NCI-H1092 (cell line): ENCODE measurements at places on chromosomes 7 and 10.

GRCh38 chr7:2606539-2606936 lies 25.2 kb upstream of the TTYH3 start:
- DNase-seq = no peak

DNA sequence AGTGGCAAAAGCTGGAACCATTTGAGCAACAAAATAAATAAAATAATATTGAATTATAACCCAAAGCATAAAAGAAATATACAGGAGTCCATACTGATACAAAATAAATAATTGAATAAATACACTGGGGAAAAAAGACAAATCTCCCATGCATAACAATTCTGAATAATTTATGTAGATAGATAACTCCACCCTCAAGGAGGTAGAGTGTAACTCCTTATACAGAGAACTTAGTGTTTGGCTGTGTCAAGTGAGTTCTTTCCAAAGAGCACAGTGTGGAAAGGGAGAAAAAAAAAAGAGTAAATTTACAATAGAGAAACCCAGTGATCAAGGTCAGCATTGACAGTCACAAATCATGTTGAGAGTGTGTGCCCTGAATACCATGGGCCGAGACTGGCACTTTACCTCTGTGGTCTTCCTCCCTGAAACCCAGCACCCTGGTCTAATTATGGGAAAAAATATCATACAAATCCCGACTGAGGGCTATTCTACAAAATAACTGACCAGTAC lies 5.5 kb downstream of the PIK3AP1 start:
- DNase-seq = no peak

- no peak for DNase-seq
These were observed 39.1 kb downstream of the VWC2 start for GRCh38 chr7:49812534-49812933.

DNA sequence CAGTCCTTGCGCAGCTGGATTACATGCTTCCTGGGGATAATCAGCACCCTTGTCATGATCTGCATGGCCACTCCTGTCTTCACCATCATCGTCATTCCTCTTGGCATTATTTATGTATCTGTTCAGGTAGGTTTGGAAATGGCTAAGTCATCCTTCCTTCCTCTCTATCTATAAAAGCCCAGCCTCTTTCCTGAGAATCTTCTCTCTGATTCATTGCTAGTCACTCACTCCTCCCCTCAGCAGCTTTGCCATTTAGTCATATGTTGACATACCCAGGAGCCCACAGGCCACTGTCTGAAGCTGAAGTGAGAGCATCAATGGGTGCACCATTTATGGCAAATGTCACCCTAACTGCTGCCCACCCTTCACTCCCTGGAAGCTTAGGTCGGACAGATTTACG lies 52.0 kb downstream of the ABCC2 start:
- no peak for DNase-seq

GRCh38 chr10:17235136-17235535 lies 7.1 kb downstream of the VIM start:
- no peak for DNase-seq

GRCh38 chr10:50846753-50847152 lies 38.7 kb downstream of the A1CF start:
- DNase-seq = no peak

DNA sequence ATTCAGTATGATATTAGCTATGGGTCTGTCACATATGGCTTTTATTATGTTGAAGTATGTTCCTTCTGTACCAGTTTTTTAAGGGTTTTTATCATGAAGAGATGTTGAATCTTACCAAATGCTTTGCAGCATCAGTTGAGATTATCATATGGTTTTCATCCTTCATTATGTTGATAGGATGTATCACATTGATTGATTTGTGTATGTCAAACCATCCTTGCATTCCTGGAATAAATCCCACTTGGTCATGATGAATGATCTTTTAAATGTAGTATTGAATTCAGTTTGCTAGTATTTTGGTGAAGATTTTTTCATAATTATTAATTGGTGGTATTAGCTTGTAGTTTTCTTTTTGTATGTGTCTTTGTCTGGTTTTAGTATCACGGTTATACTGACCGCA lies 185.9 kb downstream of the MBL2 start:
- DNase-seq = no peak

GRCh38 chr7:148815612-148816011 lies 68.5 kb downstream of the EZH2 start:
- no peak for DNase-seq

- DNase-seq = no peak
These were observed 198.0 kb downstream of the TNS3 start for GRCh38 chr7:47383696-47384445.

DNA sequence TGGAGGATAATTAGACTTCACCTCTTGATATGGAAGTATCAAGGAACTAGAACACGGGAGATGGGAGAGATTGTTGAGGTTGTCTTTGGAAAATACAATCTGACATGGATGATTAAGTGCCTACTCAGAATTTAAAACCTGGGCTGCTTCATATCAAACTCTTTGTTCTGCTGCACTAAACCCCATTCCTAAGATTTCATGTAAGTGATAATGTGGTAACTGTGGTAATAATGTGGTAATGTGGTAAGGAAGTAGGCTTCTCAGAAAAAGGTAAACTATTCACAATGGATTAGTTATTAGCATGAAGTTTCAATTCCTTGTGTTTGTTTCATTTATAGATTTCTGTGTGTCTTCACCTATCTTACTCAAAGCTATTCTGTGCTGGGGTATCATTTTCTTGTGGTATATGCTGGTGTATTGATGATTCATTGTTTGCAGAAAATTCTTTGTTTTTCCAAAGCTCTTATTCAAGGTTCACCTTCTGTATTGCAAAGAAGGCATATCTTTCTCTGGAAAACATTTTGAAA lies 129.9 kb upstream of the TAC1 start:
- DNase-seq = no peak

DNA sequence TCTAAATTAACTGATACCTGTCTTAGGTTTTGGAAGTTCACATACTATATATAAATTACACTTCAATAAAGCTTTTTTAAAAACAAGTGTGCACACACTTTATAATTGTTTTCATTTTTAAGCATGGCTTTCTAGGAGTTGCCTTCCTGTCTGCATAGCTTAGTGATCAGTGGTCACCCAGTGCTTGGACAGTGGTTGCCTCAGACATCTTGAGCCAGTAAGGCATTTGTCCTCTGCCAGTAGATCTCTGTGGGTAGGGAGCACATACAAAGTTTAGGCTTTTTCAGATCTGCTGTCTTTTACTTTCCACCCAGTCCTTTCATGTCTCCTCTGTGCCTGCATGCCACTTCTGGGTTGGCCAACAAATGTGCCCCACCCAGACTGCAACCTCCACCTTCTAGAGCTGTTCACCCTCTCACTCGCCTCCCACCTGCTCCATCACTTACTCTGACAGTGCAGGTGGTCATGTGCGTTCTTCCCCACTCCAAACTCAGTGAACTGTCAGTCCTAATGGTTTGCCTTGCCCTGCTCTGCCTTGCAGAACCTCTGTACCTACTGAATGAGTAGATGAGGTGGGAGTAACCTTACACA lies 31.7 kb downstream of the TPST1 start:
- DNase-seq = no peak

DNA sequence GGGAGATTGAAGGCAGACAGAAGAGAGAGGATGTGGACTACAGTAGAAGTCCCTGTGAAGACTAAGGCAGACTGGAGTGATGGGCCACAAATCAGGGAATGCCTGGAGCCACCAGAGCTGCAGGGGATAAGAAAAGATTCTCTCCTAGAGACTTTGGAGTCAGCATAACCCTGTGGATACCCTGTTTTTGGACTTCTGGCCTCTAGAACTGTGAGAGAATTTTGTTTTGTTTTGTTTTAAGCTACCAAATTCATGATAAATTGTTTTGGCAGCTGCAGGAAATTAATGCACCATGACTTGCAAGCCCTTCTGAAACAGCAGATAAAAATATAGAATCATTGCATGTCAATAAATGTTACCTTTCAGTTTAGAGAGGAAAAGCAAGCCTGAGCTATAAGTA lies 41.3 kb downstream of the INHBA start:
- DNase-seq = no peak

DNA sequence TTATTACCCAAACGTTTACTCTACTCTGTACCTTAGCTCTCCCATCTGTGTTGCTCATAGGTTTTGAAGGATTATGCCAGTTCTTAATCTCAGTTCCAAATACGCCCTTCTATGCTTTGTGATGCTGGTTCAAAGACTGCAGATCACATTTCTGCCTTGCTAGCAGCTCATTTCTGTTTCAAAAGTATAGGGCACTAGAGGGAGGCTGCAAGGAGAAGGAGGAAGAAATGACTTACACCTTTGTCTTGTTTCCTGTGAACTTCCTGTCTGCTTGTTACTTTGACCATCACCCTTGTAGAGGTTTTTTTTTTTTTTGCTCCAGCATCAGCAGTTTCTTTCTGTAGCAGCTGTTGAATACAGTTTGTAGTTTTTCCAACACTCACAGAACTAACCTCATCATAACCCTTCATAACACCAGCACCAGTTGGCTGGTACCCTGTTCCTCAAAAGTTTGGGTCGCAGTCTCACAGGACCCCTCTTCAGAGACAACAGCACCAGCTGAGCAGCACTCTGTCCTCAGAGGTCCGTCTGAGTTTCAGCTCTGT lies 16.5 kb downstream of the SLK start:
- no peak for DNase-seq

GRCh38 chr7:1863091-1863900 lies 193.2 kb downstream of the ELFN1 start:
- no peak for DNase-seq

DNA sequence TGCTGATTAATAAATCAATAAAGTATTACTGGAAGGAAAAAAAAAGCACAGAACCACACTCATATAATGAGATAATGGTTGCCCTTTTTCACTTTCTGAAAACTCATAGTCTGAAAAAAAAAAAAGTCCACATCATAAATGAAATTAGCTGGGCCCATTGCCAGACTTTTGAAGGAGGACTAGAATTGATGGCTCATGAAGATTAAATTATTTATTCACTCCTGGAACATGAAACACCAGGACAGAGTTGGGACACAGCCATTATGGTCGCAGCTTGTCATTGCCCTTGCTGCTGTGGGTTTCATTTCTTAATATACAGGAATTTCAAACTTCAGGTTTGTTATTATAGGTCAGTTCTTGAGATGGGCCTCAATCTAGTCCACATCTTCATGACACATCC lies 91.9 kb downstream of the CNTNAP2 start:
- no peak for DNase-seq

GRCh38 chr10:93131986-93132385 lies 58.3 kb downstream of the CYP26A1 start:
- no peak for DNase-seq

DNA sequence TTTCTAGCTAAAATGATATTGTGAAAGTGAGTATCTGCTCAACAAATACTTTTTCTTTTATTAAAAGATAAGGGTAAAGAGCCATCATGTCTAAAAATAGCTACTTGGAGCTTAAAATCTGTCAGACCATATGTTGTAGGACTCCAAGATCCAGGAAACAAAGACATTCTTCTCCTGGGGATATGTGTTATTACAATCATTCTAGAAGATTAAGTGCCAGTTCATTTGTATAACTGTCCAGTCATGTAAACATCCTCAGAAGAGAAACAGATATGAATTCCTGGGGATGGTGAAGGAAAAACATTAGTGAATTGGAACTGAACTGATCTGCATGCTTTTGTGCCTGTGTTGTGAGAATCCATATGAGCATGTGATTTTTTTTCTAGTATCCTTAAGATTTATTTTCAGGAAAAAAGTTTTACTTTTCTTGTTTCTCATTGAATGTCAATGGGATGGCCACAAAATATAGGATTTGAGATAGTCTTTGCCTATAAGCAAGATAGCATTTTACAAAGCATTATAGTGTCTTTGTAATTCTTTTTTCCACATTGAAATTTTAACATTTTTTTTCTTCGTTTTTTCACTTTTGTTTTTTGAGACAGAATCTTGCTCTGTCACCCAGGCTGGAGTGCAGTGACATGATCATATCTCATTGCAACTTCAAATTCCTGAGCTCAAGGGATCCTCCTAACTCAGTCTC lies 14.4 kb upstream of the MTERF1 start:
- no peak for DNase-seq

DNA sequence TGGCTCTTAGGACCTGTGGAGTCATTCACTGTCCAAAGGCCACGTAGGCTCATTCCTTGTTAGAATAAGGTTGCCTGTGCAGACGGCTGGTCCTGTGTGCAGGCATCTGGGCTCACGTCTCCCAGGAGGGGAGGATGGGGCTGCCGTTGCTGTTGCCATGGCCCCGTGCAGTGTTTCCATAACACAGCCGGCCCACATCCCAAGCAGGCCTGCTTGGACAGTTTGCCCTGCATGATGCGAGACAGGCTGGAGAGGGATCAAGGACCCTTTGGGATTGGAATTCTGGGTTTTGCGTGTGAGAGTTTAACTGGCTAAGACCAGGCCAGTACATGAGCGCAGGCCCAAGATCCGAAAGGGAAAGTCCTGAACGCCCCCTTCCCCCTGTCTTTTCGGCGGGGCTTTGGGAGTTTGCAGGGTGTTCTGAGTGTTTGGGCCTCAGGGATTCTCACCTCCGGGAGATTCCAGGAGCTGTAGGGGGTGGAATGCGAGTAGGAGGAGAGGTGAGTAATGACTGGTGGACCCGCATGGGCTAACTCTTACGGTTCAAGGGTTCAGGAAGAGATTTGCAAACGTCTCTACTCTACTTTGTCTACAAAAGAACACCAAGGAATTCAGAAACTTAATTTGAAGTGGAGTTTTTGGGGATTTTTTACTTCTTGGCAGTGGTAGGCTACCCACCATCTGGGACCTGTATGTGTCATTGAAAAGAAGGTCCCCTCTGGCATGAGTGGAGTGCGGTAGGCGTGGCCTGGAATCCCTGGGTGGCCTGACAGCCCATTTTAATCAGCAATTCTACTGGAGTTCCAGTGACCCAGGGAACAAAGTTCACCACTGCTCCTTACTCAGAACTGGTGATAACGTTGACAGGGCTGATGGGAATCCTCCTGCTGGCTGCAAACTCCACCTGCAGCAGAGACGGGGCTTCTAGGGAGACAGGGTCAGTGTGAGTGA lies 125.4 kb downstream of the ITIH5 start:
- no peak for DNase-seq

DNA sequence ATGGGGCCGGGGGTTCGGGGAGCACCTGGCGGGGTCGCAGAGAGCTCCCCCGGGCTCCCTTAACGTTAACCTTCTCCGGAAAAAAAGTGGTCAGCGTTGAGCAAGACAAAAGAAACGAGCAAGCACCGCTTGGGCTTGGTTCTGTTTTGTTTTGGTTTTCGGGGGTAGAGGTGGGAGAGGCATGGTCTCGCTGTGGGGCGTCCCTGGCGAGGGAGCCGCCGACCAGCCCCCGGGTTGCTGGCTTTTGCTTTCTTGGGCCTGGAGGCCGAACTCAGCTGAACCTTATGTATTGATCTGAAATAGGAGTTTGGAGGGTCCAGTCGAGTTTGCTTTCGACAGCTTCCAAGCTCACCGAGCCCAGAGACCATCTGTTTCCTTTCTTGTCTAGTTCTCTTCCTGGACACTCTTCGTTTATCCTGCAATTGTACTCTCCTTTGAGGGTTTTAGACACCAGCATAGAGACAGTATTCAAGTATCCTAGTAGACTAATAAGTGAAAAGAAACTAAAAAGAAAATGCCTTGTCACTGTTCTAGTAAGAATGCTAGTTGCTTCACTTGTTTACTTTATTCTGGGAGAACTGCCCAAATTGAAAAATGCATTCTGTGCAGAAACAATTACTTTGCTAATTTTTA lies 980 bp downstream of the FHIP2A start:
- DNase-seq = no peak
